ENCODE measurements at places on chromosomes 3 and 15.

DNA sequence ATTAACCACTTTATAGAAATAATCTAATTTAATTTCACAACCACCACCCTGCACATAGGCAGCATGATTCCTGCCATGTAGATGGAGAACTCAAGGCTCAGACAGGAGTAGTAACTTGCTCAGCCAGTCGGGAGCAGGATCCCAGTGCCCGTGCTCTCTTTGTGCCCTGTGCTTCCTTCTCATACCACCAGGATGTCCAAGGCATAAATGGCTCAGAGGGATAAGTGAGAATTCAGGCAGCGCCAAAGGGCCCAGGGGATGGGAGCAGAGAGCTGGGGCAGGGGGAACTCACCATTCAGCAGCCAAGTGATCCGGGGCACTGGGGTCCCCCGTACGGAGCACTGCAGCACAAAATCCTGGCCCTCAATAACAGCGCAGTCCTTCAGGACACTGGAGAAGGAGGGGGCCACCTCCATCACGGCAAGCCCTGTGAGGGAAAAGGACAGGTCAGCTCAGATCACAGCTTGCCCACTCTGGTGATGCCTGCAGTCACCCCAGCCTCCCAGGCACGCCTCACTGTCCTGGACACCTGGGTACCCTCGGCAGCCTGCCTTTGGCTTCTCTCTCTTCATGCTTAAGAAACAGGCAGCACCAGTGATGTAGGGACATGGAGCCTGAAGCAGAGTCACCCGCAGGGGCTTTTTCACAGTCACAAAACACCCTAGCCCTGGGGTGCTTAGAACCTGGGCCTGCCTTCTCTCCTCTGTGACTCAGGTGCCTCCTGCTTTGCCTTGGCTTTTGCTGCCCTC, 141.0 kb upstream of the HACD2 start:
- no peak for DNase-seq

DNA sequence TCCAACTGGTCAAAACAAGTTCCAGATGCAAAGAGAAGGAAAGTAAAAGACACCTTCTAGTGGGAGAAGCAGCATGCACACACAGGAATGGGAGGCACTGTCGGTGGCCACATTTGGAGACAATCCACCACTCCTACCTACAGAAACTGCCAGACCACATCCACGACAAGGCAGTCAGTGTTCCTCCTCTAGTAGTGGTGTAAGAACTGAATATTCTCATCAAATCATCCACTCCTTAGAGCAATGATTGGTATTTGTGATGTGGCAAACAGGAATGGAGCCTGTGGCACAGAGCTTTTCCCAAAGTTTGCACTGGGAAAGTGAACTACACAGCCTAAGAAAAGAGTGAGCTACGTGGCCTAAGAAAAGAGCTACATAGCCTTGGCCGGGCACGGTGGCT, 5.1 kb upstream of the SPINT1 start:
- DNase-seq, result no peak

- DNase-seq, result no peak
Measured at GRCh38 chr15:31887246-31887645, 143.1 kb upstream of the CHRNA7 start.

- DNase-seq, result no peak
Measured at GRCh38 chr3:278300-279064, 81.9 kb downstream of the CHL1 start.

- peak; percentile 90 for DNase-seq
Measured at GRCh38 chr15:89143503-89144162, 55.4 kb downstream of the ABHD2 start.

GRCh38 chr3:156582532-156583183, 27.7 kb upstream of the SSR3 start:
- DNase-seq, result no peak

DNA sequence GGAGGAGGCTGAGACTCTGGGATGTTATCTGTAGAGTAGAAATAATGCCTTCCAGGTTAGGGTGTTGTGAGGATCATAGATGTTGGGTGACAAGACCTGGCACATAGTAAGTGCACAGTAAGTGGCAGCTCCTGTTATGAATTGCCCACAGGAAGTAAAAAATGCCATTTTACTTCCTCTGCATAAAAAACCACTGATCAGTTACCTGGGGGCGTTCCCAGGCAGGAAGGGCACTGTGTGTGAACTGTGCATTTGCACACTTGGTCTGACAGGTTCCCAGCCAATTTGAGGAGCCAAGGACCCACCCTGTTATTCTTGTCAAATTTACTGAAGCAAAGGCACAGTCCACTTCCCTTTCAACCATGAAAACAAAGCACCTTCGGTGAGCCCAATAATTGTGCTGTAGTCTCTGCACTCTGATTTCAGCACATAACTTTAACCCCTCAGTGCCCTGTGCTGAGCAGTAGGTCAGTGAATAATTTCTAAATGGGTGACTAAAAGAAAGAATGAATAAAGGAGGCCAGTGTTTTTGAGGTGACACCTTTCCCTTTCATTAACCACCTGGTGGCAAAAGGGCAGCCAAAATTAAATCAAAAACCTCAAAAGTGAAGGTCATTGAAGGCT, 85.8 kb upstream of the ARHGEF3 start:
- DNase-seq, result no peak

- no peak for DNase-seq
Measured at GRCh38 chr3:176655404-176656094, 541.7 kb downstream of the TBL1XR1 start.

- no peak for DNase-seq
Measured at GRCh38 chr15:35998663-35999602, 453.0 kb upstream of the DPH6 start.

DNA sequence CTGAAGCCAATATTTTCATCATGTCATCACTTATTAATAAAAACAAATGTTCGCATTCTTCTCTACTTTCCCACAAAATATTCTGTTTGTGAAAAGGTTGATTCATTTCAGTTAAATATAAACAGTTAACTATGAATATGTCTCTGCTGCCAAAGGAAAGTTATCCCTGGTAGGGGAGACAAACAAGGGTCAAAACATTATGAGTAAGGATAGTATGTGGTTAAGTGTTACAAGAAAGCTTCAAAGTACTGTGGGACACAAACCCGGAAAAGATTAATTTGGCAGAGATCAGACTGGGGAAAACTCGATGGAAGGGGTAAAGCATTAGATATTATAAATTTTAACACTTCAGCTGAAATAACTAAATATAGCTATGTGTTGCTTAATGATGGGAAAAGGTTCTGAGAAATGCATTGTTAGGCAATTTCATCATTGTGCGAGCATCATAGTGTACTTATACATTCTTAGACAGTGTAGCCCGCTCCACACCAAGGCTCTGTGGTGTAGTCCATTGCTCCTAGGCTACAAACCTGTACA, 436.5 kb upstream of the TBL1XR1 start:
- peak; percentile 55 for DNase-seq

DNA sequence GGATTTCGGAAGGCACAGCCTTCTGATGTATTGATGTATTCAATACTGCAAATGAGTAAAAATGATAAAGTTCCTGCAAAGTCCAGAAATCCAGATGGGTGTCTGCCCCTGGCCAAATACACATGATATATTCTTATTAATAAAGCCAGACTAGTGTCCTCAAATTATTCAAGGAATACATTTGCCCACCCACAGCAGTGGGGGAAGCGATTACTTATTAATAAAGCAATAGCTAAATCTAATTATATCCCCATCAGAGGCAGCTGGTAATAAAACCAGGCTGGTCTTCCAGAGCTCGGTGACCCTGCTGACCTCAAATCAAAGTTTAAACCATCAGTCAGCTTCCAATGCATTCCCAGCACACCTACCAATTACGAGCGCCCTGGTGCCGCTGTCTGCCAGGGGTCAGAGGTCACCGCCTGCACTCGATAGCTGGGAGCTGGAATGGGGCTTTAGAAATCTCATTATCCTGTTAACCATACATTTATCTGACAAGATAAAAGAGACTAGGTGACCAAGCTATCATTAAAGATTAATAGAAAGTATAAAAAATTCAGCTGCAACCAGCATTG, 330.3 kb downstream of the UACA start:
- no peak for DNase-seq

- no peak for DNase-seq
Measured at GRCh38 chr3:15581471-15582394, 19.6 kb downstream of the HACL1 start.

DNA sequence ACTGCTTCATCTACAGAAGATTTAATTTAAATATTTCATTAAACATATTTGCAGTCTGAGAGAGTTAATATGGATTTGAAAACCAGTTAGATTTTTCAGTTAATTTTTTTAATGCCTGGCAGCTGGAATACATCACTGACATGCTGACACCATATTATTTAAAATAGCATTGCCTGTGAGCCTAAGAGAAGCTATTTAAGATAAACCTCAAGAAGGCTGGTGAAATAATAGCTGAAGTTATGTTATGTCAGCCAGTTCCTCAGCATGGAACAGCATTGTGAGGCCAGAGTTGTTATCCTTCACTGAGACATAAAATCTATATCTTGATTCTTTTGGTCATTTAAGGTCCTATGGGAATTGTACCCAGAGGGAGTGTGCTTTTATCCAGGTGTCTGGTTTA, 705.2 kb downstream of the NAALADL2 start:
- no peak for DNase-seq

DNA sequence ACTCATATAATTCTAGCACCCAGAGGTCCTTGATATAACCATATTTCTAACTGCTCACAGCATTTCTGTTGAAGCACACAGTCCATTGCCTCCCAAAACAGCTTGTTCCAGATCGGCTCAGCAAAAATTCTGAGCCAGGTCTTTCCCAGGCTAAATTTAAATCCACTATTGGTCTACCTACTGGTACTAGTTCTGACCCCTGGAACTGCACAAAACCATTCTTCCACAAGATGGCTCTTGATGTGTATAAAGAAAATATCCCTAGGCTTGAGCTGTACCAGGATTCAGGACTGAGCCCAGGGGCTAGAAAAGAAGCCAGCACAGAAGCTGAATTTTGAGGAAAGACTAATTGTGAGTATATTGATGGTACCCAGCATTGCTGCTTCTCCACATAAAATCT, 75.4 kb upstream of the ABHD17C start:
- DNase-seq, result no peak

GRCh38 chr15:96896766-96897165, 566.3 kb downstream of the NR2F2 start:
- no peak for DNase-seq

GRCh38 chr3:155131104-155131503, 51.0 kb downstream of the MME start:
- no peak for DNase-seq

DNA sequence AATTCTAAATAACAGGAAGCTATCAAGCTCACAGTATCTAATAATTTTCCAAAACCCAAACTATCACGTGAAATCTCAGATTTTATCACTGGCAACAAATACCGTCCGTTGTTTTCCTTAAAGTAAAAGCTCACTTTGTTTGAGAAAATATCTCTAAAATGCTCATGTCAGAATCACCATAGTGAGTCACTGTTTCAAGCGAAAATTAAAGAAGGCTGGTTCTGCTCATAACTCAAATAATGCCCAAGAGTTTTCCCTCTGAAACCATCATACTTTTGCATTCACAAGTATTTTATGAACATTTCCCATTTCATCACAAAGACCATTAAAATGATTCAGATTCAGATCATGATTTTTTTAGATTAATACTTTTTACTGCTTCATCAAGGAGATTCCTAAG, 50.6 kb downstream of the TBL1XR1 start:
- no peak for DNase-seq

GRCh38 chr3:151107701-151108100, 22.2 kb downstream of the MED12L start:
- no peak for DNase-seq

DNA sequence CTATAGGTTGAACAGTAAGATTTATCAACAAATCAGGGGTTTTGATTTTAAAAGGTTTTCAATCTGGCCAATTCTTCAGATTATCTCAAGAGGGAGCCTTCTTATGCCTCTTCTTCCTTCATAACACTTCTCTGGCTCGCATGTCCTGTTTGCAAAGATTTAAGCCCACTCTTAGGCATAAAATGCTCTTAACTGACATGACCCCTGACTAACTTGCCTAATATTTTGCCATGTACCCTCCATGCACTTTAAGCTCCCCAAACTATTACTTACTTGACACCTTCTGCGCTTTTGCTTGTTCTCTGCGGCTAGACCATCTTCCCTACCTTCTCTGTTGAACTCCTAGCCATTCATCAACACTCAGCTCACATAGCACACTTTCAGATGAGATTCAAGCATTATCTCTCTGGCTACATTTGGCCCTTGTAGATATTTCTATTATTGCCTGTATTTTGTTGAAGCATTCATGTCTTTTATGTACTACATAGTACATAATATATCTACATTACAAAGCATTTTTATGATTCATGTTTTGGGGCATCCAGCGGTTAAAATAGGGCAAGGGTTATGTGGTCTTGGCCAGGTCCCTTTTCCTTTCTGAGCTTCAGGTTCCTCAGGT, 1.0 kb upstream of the ARIH1 start:
- peak; percentile 8 for DNase-seq

- DNase-seq, result no peak
Measured at GRCh38 chr3:53324105-53324504, 23.2 kb downstream of the DCP1A start.

GRCh38 chr15:61153291-61153690, 75.8 kb downstream of the RORA start:
- DNase-seq, result no peak

DNA sequence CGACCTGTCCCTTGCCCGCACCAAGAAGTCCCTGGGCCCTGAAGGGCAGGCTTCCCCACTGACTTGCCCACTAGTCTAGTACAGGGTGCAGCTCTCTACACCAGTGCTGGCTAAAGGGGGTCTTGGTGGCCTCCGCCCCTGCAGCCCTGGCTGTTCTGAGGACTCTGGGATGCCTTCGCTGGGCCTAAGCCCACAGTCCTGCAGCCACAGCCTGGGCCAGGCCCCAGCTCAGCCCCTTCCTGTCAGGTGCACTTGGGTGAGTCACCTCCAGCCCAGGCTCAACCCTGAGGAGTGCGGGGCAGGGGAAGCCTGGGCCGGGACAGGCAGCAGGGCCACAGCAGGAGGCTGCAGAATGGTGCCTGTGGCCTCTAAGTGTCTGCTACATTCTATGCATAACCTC, 971 bp downstream of the C3orf22 start:
- no peak for DNase-seq

DNA sequence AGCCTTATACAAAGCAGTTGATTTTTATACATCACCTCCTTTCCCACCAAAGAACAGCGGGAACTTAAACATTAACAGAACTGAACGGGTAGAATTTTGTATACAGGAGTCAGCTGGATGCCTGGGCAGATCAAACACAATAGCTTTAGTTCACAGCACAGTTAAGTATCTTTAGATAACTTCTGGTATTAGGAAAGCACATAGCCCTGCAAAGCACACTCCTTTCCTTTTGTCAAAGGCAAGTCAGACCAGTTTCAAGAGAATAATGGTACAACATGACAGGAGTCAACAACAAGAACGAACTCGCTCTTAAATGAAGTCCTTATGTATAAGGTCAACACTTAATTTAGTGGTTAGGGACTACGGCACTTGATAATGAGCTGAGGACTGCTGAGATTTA, 26.3 kb downstream of the ABCC5 start:
- no peak for DNase-seq

- DNase-seq, result peak; percentile 40
Measured at GRCh38 chr3:63818282-63819150, 583 bp upstream of the C3orf49 start.

DNA sequence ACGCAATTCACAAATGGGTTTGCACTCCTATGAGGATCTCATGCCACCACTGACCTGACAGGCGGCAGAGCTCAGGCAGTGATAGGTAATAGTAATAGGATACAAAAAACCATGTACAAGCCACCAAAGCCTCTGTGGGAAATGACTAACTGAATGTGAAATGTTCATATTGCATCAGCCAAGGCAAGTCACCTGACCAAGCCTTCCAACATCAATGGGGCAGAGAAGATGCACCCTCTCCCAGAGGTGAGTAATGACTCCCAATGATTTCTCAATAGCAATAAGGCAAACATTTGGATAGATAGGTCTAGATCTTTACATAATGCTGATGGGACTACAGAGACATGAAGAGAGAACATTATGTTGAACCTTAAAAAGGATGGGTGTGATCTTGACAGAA, 14.9 kb downstream of the CNTN3 start:
- no peak for DNase-seq
